ENCODE measurements at places on chromosomes 2 and 18. TPM values are rescaled to one million over a fixed set of nuclear protein-coding genes. Genes with fewer than 3 reads are reported as not detected.

DNA sequence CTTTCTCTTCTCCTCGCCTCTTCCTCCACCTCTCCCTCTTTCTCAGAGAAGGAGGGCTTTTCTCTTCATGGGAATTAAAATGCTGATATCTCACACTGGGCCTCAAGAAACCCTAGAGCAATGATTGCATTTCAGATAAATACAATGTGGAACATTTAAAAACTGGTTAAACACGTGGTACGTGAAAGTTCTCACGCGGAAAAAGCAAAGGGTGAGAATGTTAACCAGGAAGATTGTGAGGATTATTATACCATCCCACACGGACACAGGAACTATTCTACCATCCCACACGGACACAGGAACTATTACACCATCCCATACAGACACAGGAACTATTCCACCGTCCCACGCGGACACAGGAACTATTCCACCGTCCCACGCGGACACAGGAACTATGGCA is 182.4 kb downstream of the TMEM18 start:
- no peak for DNase-seq

DNA sequence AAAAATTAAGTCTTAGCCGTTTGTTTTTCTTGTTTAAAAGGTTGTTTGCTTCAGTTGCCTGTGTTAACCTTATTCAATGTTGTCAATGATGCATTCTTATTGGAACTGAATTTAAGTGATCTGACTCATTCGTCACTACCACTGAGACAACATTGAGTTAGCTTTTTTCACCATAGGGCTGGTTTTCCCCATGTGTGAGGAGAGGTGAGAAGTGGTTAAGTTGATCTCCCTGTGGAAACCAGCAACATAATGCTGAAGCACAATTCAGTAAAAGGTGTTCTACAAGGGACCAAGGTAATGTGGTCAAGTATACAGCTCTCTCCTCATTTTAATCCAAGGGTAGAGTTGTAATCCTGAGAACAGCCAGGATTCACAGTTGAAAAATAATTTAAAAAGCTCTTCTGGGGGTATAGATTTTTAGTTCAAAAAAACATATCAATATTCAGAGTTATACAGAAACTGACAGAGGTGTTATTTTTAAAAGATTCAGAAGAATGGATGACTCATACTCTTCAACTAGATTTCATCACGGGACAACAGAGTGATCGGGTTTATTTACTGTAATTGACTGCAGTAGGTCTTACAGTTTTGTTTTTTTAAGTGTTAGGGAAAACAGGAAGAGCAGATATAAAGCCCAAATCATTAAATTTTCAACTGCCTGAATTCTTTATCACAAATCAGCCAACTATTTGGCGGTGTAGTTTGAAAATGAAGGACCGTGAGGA is 12.6 kb downstream of the NOP58 start:
- no peak for DNase-seq

DNA sequence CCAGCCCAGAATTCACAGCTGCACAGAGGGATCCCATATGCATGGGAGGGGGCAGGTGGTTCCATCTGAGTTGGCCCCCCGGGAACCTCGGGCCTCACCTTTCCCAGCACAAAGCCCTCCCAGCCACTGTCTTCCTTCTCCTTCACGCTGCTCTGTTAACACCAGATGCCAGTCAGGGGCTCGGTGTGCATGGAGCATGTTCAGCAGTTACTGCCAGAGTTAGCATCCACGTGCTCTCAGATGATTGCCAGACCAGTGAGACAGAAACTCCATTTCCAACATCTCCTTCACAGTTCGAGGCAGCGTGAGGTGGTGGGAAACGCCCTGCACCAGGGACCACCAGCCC is 101.0 kb downstream of the PTGR3 start:
- no peak for DNase-seq

DNA sequence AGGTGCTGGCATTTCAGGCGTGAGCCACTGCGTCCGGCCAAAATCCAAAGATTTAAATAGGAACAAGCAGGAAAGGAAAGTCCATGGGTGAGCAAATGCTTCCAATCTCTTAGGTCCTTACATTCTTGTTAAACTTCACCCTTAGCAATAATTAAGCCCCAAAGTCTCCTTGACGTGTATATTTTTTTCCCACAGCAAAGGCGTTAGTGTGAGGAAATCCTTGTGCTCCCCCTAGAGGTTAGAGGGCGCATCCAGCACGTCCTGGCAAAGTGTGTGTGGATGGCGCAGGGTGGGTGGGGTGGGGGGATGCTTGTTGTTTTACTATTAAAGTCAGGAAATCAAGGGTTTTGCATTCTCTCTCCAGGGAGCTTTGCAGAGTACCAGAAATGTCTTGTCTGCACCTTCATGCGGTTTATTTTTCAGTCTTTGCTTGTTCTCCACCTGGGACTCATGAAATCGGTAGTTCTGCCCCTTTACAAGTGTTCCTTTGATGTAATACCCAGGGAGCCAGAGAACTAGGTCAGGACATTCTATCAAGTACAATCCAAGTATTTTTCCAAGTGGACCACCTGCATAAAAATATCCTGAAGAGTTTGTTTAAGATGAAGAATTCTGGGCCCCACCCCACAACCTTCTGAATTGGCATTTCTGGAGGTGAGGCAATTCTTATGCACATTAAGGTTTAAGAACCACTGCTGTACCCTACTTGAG is 22.2 kb upstream of the ITSN2 start:
- peak; percentile 62 for DNase-seq

DNA sequence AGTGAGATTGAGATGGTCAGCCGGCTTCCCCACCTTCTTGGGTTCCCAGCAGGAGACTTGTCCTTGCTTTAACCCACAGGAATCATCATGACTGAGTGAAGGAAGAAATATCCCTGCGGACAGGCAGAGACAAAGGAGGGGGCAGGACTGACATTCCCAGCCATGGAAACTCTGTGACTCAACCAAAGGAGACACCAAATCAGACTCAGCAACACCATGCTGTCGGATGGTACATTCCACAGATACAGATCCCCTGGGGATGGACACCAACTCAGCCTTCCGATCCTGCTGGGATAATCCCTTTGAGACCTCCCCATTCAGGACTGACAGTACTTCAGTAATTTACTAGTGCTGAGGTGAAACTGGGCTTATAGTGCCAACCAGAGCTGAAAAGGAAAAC is 518.3 kb downstream of the XIRP2 start:
- no peak for DNase-seq

- DNase-seq = no peak
These were observed 255.9 kb upstream of the ERBB4 start for GRCh38 chr2:212794471-212794870.

DNA sequence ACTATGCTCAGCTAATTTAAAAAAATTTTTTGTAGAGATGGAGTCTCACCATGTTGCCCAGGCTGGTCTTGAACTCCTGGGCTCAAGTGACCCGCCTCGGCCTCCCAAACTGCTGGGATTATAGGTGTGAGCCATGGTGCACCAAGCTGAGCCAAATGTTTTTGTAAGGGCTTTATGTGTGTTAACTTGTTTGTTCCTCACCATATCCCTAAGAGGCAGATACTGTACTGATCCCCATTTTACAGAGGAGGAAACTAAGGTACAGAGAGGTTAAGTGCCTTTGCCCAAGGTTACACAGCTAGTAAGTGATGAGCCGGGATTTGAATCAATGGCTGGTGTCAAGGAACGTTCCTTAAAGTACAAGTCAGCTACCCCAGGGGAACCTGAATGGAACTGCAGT is 85.3 kb upstream of the KLF7 start:
- DNase-seq = no peak

GRCh38 chr2:130997198-130997597 is 96.1 kb downstream of the FAM168B start:
- DNase-seq = no peak

DNA sequence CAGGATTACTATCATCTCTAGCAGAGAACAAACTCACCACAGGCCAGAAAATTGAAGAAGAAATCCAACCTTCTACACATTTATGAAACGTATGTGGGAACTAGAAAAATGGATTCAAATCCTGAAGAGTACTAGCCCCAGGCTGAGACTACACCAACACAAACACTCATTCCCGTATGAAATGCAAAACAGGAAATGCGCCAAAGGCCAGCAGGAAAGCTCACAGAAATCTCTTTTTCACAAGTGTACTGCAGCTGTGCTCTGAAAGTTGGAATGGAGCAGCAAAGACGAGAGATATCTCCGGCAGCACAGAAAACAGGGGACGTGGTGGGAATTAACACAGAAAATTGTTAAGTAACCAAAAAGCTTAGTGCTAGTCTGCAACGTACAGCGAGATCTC is 913.5 kb downstream of the TDRD15 start:
- no peak for DNase-seq

GRCh38 chr2:101120124-101120996 is 30.8 kb downstream of the TBC1D8 start:
- DNase-seq = peak; percentile 88

- DNase-seq = no peak
These were observed 4.8 kb upstream of the ATP6V1C2 start for GRCh38 chr2:10716581-10716980.

GRCh38 chr2:237488295-237488694 is 1.2 kb downstream of the MLPH start:
- no peak for DNase-seq

DNA sequence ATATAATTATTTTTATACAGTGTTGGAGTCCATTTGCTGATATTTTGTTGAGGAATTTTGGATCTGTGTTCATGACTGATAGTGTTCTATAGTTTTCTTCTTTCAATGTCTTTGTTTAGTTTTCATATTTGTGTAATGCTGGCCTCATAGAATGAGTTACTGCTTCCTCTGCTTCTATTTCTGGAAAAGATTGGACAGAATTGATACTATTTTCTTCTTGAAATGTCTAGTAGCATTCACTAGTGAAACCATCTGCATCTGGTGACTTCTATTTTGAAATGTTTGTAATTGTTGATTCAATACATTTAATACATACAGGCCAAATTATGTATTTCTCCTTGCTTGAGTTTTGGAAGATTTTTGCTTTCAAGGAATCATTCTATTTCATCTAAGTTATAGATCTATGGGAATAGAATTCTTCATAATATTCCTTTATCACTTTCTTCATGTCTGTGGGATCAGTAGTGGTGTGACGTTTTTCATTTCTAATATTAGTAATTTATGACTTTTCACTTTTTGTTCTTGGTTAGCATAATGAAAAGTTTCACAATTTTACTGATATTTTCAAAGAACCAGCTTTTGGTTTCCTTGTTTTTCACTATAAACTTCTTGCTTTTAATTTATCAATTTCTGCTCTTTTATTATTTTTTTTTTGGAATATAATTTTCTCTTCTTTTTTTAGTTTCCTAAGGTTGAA is 509.9 kb upstream of the VRK2 start:
- DNase-seq = no peak

DNA sequence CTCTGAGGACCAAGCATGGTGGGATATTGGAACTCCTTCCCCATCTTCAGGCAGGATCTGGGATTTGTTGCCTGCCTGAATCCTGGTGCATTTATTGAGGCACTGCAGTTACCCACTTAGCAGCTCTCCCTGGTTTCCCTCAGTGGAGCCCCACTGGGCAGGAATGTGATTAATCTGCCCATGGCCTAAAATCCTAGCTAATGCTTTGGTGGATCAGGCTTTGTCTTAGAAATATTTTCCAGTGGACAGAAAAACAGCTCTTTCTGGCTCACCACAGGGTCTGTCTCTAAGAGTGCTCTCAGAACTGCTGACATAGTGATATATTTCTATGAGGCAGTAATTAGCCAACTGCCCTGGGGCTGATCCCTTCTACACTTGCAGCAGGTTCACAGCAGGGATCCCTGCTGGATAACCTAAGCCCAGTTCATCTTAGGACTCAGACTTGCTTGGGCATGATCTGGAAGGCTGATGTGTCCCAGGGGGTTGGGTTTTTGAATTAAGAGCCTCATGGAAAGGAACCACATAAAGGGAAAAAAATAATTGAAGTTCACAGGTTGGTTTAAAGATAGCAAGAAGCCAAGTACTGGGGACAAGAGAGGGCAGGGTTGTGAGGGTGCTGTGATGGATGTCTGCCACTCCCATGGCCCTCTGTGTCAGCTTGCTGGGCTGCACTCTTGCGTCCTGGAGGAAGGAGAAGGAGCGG is 44.3 kb upstream of the ZDBF2 start:
- DNase-seq = no peak

DNA sequence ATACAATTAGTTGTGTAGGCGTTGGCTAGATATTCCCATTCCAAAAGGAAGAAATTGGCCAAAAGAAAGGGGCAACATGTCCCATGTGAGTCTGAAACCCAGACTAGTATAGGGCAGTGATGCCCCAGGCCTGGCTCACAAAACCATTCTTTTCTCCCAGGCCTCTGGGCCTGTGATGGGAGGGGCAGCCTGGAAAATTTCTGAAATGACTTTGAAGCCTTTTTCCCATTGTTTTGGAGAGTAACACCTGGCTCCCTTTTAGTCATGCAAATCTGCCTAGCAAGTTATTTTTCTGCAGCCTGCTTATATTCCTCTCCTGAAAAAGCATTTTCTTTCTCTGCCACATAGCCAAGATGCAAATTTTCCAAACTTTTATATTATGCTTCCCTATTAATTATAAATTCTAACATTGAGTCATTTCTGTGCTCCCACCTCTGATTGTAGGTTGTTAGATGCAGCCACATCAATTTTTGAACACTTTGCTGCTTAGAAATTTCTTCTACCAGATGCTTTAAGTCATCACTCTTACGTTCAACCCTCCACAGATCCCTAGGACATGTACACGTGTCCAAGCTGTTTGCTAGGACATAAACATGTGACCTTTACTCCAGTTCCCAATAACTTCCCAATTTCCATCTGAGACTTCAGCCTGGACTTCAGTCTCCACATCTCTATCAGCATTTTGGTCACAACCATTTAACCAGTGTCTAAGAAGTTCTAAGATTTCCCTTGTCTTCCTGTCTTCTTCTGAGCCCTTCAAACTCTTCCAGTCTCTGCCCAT is 76.1 kb upstream of the MC4R start:
- no peak for DNase-seq

DNA sequence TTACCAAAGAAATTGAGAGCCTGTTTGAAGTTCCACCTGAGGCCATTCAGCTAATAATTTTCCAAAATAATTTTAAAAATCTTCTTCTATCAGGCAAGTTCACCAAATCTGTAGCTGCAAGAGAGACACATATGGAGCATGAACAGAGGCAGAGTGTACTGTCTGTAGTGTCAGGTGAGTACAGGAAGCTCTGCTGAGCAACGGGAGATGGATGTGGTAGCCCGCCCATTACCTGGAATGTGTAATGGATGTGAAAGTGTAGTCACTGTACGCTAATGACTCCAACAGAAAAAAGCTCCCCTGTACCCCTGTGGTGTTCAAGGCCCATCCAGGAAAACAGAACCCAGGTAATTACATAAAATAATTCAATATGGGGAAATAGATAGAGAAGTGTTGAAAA is 311.5 kb downstream of the LRRTM4 start:
- DNase-seq = no peak

- DNase-seq = no peak
These were observed 87.3 kb upstream of the RMDN2 start for GRCh38 chr2:37837628-37838328.

GRCh38 chr2:12923907-12924610 is 207.3 kb downstream of the TRIB2 start:
- no peak for DNase-seq

PLB1 gene
- 1.2 TPM for total RNA-seq

TNS1 gene
- total RNA-seq = 4.3 TPM

GNAL gene
- 3.2 TPM for total RNA-seq

FTCDNL1 gene
- total RNA-seq = 0.06 TPM

PSMA8 gene
- not detected for total RNA-seq

ITGB6 gene
- total RNA-seq = 50.4 TPM

All from epithelial cell of proximal tubule (primary cell).